HEK293T (cell line): ENCODE measurements at places on chromosomes 4 and X.
A peak's percentile ranks its signal among the peaks of the same experiment; 100 is the strongest.

DNA sequence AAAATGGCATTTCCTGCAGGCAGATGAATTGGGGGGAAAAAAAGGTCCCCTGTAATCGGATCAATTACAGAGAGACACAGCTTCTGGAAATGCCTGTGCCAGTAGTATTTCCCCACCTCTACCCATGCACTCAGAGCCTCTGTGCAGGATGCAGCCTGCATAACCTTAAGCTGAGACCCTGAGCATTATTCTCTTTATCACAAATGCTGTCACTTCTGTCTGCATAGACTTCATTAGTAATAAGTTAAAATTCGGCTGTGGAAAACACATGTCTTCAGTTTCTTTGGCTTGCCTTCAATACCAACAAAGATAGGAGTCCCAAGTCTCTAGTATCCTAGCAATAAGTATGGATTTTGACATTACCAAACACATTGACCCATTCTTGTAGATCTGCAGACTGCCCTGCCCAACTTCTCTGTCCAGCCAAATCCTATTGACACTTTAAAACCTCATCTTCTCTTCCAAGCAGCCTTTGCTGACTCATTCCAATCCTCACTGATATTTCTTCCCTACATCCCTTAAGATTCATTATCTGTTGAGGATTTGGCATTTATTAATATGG, 70.8 kb downstream of the LUZP4 start:
- no peak for DNase-seq

- DNase-seq: no peak
These were observed 2.0 kb upstream of the ATRX start for GRCh38 chrX:77788050-77788449.

GRCh38 chrX:134725103-134725690, 66.9 kb upstream of the PLAC1 start:
- DNase-seq: no peak

DNA sequence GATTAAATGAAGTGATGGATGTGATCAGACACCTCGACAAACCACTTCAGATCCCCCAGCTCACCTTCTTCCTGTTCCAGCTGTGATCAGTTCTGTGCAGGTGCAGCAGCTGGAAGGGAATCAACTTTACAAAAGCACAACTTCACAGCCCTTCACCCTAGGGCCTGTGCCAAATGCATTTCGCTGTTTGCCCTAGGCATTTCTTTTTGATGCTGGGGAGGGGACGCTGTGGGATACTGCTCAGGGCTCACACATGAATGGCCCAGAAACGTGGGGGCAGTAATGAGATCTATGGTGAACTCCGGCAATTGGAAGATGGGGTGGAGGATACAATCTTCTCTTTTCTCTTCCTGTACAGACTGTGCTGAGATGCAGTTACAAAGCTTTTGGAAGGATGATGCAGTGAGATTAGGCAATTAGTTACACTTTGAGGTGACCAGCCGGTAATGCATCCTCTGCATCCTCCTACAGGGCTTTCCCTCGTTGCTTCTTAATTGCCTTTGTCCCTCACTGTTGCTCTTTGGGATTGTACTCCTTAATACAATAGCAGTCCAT, 215.1 kb upstream of the PITX2 start:
- no peak for DNase-seq

DNA sequence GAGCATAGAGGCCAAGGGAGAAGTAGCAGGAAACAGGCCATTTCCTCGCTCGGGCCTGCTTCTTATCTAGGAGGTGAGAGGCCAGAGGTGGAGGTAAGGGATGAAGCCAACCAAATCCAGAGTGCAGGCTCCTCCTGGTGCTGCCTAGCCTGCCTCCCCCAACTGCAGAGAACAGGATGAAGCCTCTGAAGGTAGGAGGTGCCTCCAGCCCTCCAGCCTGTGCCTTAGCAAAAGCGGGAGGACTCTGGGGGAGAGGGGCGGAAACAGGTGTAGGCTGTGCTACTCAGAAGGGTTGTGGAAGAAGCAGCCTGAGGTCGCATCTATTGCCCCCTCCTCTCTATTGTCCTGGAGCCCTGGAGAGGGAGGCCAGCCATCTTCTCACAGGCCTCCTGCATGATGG, 2.9 kb upstream of the MTM1 start:
- no peak for DNase-seq

DNA sequence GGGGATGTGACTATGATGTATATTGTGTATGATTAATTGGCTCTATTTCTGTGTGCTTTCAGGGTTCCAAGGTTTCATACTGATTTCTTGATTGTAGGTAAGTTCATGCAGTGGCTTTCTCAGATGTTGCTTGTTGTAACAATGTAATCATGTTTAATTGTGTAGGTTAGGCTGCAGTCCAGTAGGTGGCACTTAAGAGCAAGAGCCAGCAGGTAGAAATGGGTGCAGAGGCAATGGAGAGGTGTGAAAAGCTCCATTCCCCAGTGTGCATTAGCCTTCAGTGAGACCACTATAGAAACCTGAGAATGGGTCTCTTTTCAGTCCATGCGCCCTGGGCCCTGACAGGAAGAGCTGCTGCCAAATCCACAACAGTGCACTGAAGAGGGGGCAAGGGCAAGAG, 28.2 kb downstream of the DCAF12L2 start:
- peak; percentile 17 for DNase-seq

DNA sequence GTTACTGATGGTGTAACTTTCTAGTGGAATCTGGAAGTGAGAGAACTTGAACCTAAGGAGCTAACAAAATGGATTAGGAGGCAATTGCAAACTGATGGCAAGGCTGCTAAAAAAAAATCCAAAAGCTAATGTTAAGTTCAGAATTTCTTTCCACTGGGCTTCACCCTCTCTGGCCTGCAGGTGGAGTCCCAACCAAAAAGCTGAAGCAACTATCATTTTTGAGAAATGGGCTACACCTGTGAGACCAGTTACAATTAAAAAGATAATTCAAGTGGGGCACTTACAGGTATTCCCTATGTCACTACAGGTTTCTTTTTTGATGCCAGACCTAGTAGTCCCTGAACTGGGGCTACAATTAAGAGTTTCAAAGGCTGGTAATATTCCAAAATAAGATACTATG, 142.1 kb upstream of the FTHL17 start:
- peak; percentile 25 for DNase-seq

DNA sequence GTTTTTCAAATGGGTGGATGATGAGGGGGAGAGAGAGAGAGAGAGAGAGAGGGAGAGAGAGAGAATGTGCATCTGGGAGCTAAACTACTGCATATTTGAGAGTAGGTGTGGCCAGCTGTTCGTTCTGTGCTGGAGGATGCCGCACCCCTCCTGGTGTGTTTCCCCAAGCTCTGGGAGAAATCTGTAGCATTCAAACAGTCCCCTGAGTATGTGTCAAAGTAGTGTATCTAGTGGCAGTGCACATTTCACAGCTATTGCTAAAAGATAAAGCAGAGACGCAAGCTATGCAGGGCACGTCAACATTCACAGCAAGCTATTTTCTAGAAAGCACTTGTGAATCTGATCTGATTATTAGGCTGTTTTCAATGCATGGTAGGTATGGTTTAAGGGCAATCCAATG, 83.5 kb upstream of the LIMCH1 start:
- DNase-seq: no peak

GRCh38 chrX:134749706-134750445, 91.6 kb upstream of the PLAC1 start:
- DNase-seq: no peak

- peak; percentile 42 for DNase-seq
These were observed 80.7 kb downstream of the SYNPO2 start for GRCh38 chr4:118969359-118969758.

DNA sequence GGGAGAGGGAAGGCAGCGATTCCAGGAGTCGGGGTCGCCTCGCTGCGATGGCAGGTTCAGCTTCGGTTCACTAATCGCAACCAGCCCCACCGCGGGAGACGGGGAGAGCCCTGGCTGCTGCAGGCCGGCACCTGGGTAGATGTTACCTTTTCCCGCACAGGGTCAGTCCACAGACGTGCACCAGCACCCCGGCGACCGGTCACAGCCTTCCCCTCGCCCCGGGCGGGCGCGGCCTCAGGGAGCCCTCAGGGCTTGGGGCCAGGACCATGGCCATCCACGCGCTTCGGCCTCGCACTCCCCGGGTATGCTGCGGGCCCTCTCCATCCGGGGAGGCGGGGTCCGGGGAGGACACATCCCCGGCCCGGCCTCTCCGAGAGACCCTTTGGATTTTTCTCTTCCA, 26.1 kb upstream of the EXOC1L start:
- no peak for DNase-seq

- no peak for DNase-seq
These were observed at the start of gene RNF175 for GRCh38 chr4:153759407-153760316. Gene RNF175, minus strand, starts transcription at chr4:153760024. Its CDS starts 162 bp downstream, at chr4:153759862.

GRCh38 chr4:70734168-70734954, 12.6 kb downstream of the RUFY3 start:
- no peak for DNase-seq

- no peak for DNase-seq
These were observed 5.1 kb upstream of the RPS3A start for GRCh38 chr4:151094290-151094751.

DNA sequence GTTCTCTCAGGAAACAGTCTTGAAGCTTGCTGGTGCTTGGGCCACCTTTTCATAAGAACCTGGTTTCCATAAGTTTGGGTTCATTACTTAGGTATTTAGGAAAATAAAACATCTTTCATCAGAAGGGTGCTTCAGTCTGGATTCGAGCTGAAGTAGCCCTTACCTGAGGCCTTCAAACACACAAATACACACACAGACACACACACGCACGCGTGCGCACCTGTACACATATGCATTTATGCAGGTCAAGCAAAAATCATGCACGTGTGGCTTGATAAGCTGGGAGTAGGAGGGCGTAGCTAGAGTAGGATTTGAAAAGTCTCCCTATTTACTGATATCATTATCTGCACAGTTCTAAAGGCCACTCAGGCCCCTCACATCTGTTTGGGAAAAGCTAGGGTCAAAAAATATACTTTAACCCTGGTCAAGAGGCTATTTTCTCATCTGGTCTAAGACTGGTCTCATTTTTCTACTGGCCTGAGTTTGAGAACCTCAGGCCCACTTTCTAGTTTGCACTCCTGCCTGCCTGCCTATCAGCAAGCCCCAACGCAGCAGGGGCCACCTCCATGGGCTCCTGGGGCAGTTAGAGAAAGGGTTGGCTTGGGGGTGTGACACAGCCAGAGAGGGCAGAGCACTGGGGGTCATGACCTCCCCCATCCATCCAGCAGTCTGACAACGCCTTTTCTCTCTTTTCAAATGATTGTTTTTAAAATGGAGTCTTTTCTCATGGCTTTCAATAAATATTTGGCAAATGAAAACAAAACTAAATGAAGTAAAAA, 64.3 kb downstream of the RASL11B start:
- DNase-seq: peak; percentile 12

DNA sequence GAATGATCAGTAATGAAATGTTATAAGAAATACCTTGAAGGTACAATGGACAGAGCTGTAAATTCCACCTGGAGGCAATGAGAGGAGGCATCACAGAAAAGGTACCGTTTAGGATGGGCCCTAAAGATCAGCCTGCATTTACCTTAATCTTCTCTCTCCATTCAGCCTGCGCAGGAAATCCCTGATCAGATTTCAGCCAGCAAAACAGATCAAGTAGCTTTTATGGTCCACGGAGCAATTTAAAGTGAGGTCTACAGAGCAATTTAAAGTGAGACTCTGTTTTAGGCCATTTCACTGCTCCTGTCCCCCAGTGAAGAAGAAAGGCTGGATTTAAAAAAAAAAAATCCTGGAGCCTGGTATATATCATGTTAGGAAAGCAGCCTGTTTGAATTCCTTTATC, 195.1 kb upstream of the VCX start:
- DNase-seq: no peak

DNA sequence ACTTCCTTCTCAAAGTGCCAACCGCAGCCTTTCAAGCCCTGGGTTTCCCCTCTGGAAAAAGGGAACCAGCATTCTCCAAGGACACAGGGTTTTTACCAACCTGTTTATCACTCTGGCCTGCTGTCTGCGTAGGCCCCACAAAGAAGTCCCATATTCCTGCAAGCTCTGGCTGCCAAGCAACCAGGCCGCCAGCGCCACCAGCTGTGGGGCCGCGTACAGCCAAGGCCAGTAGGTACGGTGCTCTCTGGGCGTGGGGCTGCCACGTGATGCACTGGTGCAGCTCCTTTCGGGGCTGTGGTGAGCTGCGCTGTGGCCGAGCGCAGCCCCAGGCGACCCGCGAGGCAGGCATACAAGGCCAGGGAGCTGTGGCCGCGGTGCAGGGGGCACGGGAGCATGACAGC, 22.1 kb downstream of the LUZP4 start:
- DNase-seq: no peak

- no peak for DNase-seq
These were observed 19.9 kb upstream of the TXK start for GRCh38 chr4:48153791-48154550.

- no peak for DNase-seq
These were observed 91.1 kb upstream of the KIT start for GRCh38 chr4:54566608-54567007.

DNA sequence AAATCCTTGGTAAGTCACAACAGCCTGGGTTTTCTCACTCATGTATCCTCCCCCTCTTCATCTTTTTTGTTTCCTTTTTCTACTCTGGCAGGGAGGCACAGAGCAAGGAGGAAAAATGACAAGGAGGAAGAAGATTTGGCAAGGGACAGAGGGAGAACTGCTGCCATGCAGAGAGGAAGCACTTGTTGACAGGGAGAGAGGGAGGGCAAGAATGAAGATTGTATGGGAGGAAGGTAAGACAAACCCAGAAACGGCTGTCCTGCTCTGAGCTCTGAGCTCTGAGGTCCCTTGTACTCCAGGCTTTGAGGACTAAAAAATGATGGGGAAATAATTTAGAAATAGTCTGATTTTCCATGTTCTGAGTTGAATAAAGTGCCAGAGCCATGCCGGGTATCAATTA, 123.9 kb downstream of the DCHS2 start:
- no peak for DNase-seq

GRCh38 chr4:139844057-139844456, 178.4 kb downstream of the MGST2 start:
- DNase-seq: no peak

DNA sequence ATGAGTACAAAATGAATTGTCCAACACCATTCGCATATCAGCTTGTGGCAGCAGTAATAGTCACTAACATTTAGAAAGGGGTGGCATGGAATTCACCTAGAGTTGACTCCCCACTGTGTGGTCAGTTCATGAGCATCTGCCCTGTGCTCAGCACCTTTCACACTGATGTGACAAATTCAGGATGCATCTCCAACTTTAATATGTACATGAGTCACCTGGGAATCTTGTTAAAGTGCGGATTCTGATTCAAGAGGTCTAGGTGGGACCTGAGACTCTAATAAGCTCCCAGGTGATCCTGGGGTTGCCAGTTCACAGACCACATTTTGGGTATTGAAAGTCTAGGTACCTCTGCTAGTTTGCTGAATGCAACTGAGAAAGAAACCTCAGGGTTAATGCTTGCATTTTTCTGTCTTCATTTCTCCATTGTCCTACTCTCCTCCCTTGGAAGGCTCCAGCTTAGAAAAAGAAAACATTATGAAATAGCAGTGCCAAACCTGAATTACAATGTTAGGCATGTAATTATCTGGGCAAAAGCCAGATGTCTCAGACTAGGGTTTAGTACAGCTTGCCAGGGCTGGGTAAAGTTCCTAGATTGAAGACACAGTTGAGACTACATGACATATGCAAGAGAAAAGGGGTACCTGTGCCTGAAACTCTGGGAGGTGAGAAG, 32.7 kb downstream of the TMSB4X start:
- DNase-seq: no peak
